Ascending aorta (tissue), 2 donors: ENCODE measurements at places on chromosomes 4 and X. TPM values are rescaled to one million over a fixed set of nuclear protein-coding genes. Genes with fewer than 3 reads are reported as not detected.

The CXCL8 gene
- total RNA-seq, result not detected

DNA sequence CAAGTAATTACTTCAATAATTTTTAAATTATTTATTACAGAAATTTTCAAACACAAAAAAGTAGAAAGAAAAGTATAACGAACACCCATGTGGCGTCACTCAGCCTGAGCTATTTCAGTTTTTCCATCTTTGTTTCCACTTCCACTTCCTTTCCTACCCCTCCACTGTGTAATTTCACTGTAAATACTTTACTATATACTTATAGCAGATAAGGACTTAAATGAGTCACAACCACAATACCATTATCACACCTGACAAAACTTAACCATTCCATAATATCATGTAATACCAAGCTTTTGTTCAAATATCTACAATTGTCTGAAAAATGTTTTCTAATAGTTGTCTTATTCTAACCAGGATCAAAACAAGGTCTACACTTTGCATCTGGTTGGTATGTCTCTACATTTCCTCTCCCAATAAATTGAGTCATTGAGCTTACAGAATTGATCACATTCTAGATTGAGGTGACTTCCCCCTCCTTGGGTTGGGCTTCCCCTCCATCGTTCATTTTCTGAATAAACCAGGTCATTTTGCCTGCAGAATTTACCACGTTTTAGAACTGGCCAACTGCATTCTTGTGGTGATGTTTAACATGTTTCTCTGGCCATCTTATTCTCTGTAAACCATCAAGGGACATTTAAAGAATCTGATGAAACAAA lies 48.7 kb downstream of the ATP10D start:
- H3K36me3 ChIP-seq, result peaks cover 4% of the 10 kb centered on the region
- H3K27me3 ChIP-seq, result no peaks in the 10 kb centered on the region
- no peak overlapping the region for H3K27ac ChIP-seq
- no peak for DNase-seq
- no peak overlapping the region for H3K4me3 ChIP-seq

- H3K36me3 ChIP-seq, result no peaks in the 10 kb centered on the region
- no peak for DNase-seq
- H3K27ac ChIP-seq, result no peak overlapping the region
- no peaks in the 10 kb centered on the region for H3K4me1 ChIP-seq
Measured at GRCh38 chrX:144275367-144275766, 391.5 kb downstream of the UBE2NL start.

DNA sequence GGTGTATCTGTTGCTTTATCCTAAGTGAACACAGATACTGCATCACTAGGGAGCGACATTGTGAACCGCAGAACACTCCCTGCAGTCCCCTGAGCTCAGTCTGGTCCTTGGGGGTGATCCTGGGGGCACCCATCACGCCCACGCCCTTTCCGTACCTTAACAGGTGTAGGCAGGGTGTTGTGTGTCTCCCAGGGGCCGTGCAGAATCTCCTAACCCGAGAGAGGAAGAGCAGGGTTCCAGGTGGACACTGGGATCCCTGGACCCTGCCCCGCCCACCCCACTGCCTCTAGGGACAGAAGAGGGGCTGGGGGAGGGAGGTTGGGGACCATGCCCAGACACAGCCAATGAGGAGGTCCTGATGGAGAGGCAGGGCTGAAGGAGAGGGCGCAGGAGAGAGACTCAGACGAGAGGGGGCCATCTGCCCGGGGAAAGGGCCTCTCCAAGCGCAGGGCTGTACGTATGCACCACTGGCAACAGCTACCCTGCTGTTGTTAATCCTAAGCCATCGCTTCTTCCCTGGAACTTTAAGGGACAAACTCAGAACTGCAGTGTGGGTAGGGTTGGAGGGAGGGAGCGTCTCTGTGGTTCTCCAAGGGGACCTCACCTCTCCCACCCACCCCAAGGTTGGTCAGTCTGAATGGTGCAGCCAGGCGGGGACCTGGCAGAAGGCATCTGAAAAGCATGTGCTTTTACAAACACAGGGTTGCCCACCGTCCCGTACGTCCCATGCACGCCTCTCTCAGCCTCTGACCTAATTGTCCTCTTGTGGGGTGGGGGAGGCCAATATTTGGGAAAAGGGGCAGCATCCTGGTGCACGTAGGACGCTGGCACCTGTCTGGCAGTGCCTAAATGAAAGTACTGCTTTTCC lies 2.5 kb downstream of the P2RY8 start:
- H3K27ac ChIP-seq, result no peak overlapping the region
- H3K27me3 ChIP-seq, result no peaks in the 10 kb centered on the region
- DNase-seq, result no peak
- no peaks in the 10 kb centered on the region for H3K36me3 ChIP-seq
- H3K4me3 ChIP-seq, result no peak overlapping the region

GRCh38 chr4:54779476-54780148 lies 121.9 kb downstream of the KIT start:
- no peak overlapping the region for H3K4me3 ChIP-seq
- no peaks in the 10 kb centered on the region for H3K27me3 ChIP-seq
- DNase-seq, result no peak
- peaks cover 26% of the 10 kb centered on the region for H3K4me1 ChIP-seq
- H3K27ac ChIP-seq, result peak overlapping the region; percentile 63

DNA sequence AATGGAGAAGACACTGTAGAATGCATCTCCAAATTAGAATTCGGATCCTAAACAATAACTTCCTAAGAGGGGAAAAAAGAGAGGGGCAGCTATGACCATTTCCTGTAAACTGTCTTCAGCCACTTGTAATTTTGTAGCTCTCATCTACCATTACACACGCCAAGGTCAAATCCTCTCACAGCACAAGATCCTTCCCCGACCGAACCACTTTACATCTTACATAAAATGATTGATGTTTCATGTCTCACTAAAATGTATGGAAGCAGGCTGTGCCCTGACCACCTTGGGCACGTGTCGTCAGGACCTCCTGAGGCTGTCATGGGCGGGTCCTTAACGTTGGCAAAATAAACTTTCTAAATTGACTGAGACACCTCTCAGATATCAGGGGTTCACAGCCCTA lies 24.1 kb upstream of the PBDC1 start:
- no peak for DNase-seq
- H3K27me3 ChIP-seq, result no peaks in the 10 kb centered on the region
- H3K4me3 ChIP-seq, result peak overlapping the region; percentile 3
- H3K27ac ChIP-seq, result peak overlapping the region; percentile 70
- H3K36me3 ChIP-seq, result no peaks in the 10 kb centered on the region

DNA sequence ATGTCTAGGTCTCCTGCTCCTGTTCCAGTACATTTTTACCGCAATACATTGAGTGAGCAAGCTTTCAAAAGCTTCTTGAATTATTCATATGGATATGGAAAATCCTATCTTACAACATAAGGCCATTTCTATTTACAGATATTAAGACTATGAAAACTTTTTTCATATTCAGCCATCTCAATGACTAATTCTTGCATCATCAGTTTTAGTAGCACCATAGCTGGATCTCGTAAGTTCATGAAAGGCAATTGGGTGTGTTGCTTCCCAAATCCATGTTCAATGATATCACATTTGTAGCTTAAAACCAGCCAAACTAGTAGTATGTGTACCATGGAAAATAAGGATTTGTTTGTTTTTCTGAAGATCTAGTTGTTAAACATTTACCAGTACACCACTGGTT lies 118.3 kb upstream of the GABRA2 start:
- no peaks in the 10 kb centered on the region for H3K36me3 ChIP-seq
- H3K27ac ChIP-seq, result no peak overlapping the region
- H3K4me1 ChIP-seq, result no peaks in the 10 kb centered on the region
- no peak for DNase-seq

DNA sequence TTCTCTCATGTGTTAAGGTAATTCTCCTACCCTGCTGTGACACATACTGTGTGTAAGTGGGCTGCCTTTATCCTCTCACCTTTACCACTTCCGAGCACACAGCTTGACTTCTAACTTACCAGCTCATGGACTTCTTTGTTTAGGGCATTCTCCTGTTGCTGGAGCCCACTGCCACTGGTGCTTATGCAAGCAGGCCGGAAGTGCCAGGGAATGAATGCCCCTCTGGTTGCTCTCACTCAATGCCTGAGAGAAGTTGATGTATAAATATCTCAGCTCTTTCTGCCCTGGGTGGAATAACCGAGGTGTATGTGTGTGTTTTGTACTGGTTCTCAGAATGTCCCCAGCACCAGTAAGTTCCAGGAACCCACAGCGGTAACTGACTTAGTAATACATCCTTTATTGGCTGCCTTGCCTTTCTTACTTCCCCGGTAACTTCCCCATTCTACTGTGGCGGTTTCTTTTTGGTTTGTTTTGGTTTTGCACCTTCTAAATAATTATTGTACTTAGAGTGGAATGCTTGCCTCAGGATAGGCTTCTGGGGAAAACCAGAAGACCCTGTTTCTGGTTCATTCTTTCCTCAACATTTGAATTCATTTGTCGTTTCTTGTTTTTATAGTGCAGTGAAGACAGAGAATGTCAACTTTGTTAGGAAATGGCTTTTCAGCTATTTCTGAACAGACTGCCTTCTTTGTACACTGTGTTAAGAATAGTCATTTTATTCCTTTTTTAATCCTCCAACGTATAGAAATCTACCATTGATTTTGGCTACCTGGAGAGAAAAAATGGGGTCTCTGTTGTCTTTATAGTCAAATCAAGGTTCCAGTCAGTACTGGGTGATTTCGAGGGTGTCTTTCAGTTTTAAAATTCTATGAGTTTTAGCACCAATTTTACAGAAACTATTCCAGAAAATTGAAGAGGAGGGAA lies 45.4 kb downstream of the CXorf58 start:
- no peak for DNase-seq
- peak overlapping the region; percentile 15 for H3K4me3 ChIP-seq
- no peaks in the 10 kb centered on the region for H3K27me3 ChIP-seq
- H3K4me1 ChIP-seq, result no peaks in the 10 kb centered on the region

- no peaks in the 10 kb centered on the region for H3K4me1 ChIP-seq
- no peak for DNase-seq
- H3K4me3 ChIP-seq, result no peak overlapping the region
Measured at GRCh38 chr4:18531731-18532130, 510.2 kb upstream of the LCORL start.

GRCh38 chr4:141056473-141056872 lies 76.8 kb downstream of the RNF150 start:
- no peak for DNase-seq
- no peak overlapping the region for H3K27ac ChIP-seq
- H3K27me3 ChIP-seq, result no peaks in the 10 kb centered on the region
- no peaks in the 10 kb centered on the region for H3K4me1 ChIP-seq
- H3K36me3 ChIP-seq, result no peaks in the 10 kb centered on the region
- H3K4me3 ChIP-seq, result no peak overlapping the region

- no peak for DNase-seq
- no peaks in the 10 kb centered on the region for H3K4me1 ChIP-seq
- H3K27ac ChIP-seq, result no peak overlapping the region
- H3K36me3 ChIP-seq, result no peaks in the 10 kb centered on the region
- no peaks in the 10 kb centered on the region for H3K27me3 ChIP-seq
- no peak overlapping the region for H3K4me3 ChIP-seq
Measured at GRCh38 chr4:43607827-43608461, 715.4 kb downstream of the GRXCR1 start.

The F8A2 gene
- not detected for total RNA-seq

DNA sequence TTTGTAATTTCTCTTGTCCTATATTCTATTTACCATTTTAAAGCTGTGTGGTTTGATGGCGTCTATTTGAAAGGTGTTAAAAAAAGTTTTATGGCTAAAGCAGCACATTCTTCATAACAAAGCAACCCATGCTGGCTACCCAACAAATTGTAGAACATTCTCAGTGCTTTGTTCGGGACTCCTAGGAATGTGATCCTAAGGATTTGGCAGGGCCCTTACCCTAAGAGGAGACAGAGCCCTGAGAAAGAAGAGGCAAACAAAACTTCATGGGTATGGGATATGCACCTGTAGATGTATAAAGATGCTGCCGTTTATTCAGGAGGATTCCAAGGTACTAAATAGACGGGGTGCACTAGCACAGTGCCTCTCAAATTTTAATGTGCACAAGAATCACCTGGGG lies 370.8 kb upstream of the DIPK2B start:
- H3K27ac ChIP-seq, result no peak overlapping the region
- no peaks in the 10 kb centered on the region for H3K27me3 ChIP-seq
- no peak overlapping the region for H3K4me3 ChIP-seq
- H3K36me3 ChIP-seq, result no peaks in the 10 kb centered on the region
- DNase-seq, result no peak

GRCh38 chr4:107902715-107903114 lies 28.6 kb upstream of the CYP2U1 start:
- H3K27me3 ChIP-seq, result no peaks in the 10 kb centered on the region
- DNase-seq, result no peak
- no peak overlapping the region for H3K27ac ChIP-seq
- no peak overlapping the region for H3K4me3 ChIP-seq
- no peaks in the 10 kb centered on the region for H3K36me3 ChIP-seq

DNA sequence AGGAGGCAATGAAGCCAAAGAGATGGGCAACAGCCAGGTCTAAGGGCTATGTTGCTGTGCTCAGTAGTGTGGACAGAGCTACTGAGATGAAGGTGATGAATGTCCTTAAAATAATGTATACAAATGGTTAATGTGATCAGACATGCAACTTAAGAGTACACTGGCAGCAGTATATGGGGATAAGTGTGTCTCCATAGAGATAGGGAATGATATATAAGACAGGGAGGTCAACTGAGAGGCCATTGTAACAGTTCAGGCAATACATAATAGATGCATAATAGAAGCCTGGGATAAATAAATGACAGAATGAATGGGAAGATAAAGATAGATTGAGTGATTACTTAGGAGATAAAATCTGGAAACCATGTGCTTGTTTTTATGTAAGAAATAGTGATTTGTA lies 250.0 kb downstream of the CFAP299 start:
- no peaks in the 10 kb centered on the region for H3K4me1 ChIP-seq
- H3K27ac ChIP-seq, result no peak overlapping the region

DNA sequence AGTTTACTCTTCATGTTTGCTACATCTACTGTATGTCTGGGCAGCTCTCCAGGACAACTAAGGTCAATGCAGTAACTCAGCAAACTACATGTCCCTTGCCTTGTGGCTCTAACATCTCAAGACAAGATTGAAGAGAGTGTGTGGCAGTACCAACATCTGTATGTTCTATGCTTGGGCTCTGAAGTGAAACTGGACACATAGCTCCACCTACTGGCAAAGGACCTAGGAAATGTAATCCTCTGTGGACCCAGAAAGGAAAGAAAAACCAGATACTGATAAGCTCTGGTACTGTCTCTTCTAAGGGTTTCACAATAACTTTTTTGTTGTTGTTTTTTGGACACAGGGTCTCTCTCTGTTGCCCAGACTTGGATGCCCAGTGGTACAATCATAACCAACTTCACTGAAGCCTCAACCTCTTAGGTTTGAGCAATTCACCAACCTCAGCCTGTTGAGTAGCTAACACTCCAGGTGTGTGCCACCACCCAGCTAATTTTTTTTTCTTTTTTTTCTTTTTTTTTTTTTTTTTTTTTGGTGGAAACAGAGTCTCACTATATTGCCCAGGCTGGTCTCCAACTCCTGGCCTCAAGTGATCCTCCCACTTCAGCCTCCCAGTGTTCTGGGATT lies 64.1 kb downstream of the QDPR start:
- H3K27me3 ChIP-seq, result no peaks in the 10 kb centered on the region
- DNase-seq, result no peak
- no peaks in the 10 kb centered on the region for H3K4me1 ChIP-seq
- H3K27ac ChIP-seq, result peak overlapping the region; percentile 68
- no peaks in the 10 kb centered on the region for H3K36me3 ChIP-seq
- no peak overlapping the region for H3K4me3 ChIP-seq

The TEX13B gene
- not detected for total RNA-seq

The ANXA10 gene
- not detected for total RNA-seq

GRCh38 chr4:180706766-180707165 lies 1536.4 kb upstream of the TENM3 start:
- H3K27me3 ChIP-seq, result no peaks in the 10 kb centered on the region
- H3K36me3 ChIP-seq, result no peaks in the 10 kb centered on the region
- H3K27ac ChIP-seq, result no peak overlapping the region
- no peak overlapping the region for H3K4me3 ChIP-seq
- no peak for DNase-seq
